ENCODE measurements at places on chromosomes 5 and 9.
A peak's percentile ranks its signal among the peaks of the same experiment; 100 is the strongest.

- no peaks in the 10 kb centered on the region for H3K27me3 ChIP-seq
- no peak overlapping the region for H3K27ac ChIP-seq
- DNase-seq: no peak
Observed at GRCh38 chr5:139167533-139167932, 30.6 kb downstream of the SIL1 start.

DNA sequence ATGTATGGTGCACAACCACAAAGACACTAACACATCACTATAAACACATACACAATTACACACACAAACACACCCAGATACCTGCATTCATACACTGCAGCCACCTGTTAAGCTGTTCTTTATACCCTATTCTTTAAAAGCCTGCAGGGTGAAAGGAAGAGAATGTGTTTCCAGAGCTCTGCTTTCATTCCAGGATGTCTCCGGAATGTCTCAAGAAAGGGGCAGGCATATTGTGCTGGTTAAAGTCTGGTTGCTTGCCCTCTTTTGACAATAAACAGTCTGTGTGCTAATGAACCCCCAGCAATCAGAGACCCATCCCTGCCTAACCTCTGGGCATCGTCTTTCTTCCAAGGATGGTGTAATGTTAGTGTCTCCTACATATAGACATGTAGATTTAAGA lies 181.6 kb downstream of the EPB41L4A start:
- H3K27ac ChIP-seq: no peak overlapping the region
- no peaks in the 10 kb centered on the region for H3K36me3 ChIP-seq
- no peaks in the 10 kb centered on the region for H3K27me3 ChIP-seq
- no peak overlapping the region for H3K4me3 ChIP-seq

- no peak for DNase-seq
- no peak overlapping the region for H3K27ac ChIP-seq
- H3K4me1 ChIP-seq: peaks cover 2% of the 10 kb centered on the region
Observed at GRCh38 chr5:180525399-180525798, 31.2 kb downstream of the CNOT6 start.

DNA sequence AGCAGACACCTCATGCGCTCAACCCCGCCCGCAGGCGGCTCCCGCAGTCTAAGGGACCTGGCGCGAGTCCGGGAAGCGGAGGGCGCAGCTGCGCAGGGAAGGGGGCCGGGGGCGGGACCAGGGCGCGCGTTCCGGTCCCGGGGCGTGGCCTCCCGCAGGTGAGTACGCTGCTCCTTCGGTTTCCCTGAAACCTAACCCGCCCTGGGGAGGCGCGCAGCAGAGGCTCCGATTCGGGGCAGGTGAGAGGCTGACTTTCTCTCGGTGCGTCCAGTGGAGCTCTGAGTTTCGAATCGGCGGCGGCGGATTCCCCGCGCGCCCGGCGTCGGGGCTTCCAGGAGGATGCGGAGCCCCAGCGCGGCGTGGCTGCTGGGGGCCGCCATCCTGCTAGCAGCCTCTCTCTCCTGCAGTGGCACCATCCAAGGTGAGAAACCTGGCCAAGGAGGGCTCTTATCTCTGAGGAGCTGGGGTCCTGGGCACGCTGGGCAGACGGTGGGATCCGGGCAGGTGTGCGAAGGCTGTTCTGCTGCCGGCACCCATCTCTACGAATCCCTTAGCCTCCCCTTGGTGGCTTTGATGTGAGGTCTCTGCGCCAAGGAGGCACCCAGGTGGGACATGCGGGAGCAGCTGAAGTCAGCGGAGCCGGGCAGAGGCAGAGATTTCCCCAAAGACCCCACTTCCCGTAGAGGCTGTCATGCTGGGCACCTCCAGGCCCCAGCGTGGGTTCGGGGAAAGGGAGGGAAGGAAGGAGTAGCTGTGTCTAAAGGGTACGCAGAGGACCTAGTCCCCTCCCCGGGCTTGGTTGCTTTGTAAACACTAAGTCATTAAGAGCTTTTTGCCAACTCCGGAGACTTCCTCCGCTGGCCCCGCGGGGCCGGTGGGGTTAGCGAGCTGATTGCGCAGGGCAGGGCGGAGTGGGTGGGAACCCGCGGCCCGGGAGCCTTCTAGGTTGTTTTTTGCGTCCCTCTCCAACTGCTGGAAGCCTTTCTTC lies at the start of gene F2RL1:
TSS of gene F2RL1 (plus strand) at position 187 of the 988 bp plus-strand sequence. CDS start at position 340, 153 bp downstream.
- peaks cover 16% of the 10 kb centered on the region for H3K27me3 ChIP-seq

DNA sequence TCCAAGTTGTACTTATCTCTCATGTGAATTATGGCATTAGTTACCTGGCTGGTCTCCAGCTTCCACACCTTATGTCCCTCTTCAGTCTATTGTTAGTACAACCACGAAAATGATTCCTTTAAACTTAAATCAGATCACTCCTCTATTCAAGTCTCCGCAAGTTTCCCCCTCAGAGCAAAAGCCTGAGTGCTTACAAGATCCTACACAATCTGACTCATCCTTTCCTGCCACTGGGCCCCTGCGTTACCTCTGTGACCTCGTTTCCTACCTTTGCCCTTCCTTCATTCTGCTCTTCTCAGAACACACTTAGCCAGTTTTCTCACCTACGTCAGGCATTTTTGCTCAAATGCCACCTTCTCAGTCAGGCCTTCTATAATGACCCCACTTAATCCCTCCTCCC lies 45.1 kb upstream of the GLIS3 start:
- DNase-seq: no peak
- H3K27ac ChIP-seq: no peak overlapping the region
- H3K4me3 ChIP-seq: no peak overlapping the region

DNA sequence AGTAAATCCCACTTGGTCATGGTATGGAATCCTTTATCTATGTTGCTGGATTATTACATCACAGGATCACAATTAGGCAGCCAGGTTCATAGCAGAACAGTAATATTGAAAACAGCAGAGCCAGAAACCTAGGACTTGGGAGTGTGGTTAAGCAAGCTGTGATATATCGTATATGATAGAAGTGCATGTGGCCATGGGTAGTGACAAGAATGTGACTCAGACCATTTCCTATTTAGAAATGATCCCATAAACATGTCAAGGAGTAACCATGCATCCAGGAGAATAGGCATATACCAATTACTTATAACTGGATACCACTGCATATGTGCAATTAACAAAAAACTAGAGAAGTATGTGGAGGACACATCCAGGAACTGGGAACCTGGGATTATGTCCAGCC lies 31.2 kb downstream of the AMBP start:
- H3K36me3 ChIP-seq: peaks cover 29% of the 10 kb centered on the region
- H3K27ac ChIP-seq: no peak overlapping the region
- no peak for DNase-seq

DNA sequence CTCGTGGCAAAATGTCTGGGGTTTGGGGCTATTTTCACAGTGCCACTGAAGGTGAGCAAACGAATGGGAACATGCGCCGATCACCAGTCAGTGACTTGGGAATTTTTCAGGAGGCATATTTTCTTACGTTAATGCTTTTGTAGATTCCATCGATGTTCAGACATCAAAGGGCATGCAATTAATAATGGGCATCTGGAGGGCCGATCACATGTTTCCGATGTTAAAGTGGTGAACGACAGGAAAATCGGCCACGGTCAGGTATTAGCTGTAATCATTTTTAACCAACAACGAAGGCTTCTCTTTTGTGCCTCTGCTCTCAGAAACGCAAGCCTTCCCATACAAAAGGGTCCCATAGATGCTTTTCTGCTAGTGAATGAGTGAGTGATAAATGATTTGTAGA lies 155.0 kb upstream of the PITX1 start:
- no peaks in the 10 kb centered on the region for H3K27me3 ChIP-seq
- DNase-seq: no peak
- H3K4me3 ChIP-seq: no peak overlapping the region
- no peaks in the 10 kb centered on the region for H3K36me3 ChIP-seq

- H3K27ac ChIP-seq: no peak overlapping the region
- no peaks in the 10 kb centered on the region for H3K27me3 ChIP-seq
- DNase-seq: no peak
- no peak overlapping the region for H3K4me3 ChIP-seq
- H3K36me3 ChIP-seq: no peaks in the 10 kb centered on the region
- no peaks in the 10 kb centered on the region for H3K4me1 ChIP-seq
Observed at GRCh38 chr5:42366051-42366450, 57.2 kb upstream of the GHR start.

GRCh38 chr5:115194676-115195075 lies 25.0 kb upstream of the TRIM36 start:
- no peaks in the 10 kb centered on the region for H3K36me3 ChIP-seq
- H3K4me1 ChIP-seq: no peaks in the 10 kb centered on the region
- H3K27me3 ChIP-seq: no peaks in the 10 kb centered on the region

GRCh38 chr5:151448038-151448985 lies 909 bp downstream of the SLC36A1 start:
- peak overlapping the region; percentile 84 for H3K4me3 ChIP-seq
- no peak overlapping the region for H3K27ac ChIP-seq
- peak; percentile 31 for DNase-seq
- H3K27me3 ChIP-seq: no peaks in the 10 kb centered on the region
- H3K4me1 ChIP-seq: peaks cover 7% of the 10 kb centered on the region

DNA sequence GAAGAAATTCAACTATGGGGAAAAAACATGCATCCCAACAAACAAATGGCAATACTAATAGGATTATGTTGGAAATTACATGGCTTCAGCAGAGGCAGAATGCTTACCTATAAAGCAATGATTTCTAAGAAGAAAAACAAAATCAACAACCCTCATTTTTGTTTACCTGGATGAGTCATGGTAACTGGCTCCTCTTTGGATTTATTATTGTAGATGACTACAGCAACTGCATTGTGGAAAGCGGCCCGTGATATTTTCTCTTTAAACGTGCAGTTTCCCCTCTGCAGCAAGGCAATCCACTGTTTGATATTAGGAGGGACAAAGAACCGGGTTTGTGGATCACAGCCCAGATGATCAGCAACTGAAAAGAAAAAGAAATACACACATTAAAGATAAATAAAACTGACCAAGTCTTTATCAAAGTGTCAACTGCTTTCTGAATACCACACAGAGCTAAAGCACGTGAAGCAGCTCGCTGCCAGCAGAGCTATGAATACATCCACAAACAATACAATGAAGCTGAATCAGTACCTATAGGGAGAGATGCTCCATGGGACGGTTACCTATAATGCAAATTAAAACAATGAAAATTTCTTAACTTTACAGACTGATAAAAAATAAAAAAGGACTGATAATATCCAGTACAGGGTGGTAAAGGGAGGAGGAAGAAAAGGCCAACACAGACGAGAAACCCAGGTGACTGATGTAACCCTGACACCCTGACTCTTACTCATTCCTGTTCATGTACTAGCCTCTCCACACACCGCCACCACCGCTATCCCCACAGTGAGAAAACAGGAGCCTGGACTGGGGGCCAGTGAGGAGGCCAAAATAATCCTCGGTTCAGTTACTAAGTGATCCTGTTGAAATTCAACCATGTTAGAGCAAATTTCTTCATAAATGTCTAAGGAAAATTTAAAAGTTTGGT lies 31.0 kb downstream of the RNF130 start:
- no peaks in the 10 kb centered on the region for H3K27me3 ChIP-seq
- no peaks in the 10 kb centered on the region for H3K4me1 ChIP-seq
- no peak overlapping the region for H3K27ac ChIP-seq

DNA sequence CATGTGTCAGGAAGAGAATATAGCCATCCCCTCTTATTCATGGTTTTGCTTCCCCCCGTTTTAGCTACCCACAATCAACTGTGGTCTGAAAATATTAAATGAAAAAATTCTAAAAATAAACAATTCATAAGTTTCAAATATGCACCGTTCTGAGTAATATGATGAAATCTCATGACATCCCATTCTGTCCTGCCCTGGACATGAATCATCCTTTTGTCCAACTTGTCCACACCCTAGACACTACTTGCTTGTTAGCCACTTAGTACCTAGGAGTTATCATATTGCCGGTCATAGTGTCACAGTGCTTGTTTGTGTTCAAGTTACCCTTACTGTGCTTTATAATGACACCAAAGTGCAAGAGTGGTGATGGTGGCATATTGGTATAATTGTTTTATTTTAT lies 113.5 kb downstream of the CAAP1 start:
- DNase-seq: no peak
- H3K36me3 ChIP-seq: no peaks in the 10 kb centered on the region
- H3K4me1 ChIP-seq: no peaks in the 10 kb centered on the region
- no peak overlapping the region for H3K27ac ChIP-seq
- H3K4me3 ChIP-seq: no peak overlapping the region
- no peaks in the 10 kb centered on the region for H3K27me3 ChIP-seq

- DNase-seq: no peak
- no peaks in the 10 kb centered on the region for H3K27me3 ChIP-seq
- no peak overlapping the region for H3K4me3 ChIP-seq
- H3K27ac ChIP-seq: no peak overlapping the region
- no peaks in the 10 kb centered on the region for H3K4me1 ChIP-seq
Observed at GRCh38 chr5:22596404-22596970, 256.7 kb downstream of the CDH12 start.

- peaks cover 4% of the 10 kb centered on the region for H3K4me1 ChIP-seq
- DNase-seq: peak; percentile 18
- no peaks in the 10 kb centered on the region for H3K27me3 ChIP-seq
- H3K36me3 ChIP-seq: no peaks in the 10 kb centered on the region
Observed at GRCh38 chr9:71001780-71002386, 119.5 kb downstream of the TRPM3 start.

DNA sequence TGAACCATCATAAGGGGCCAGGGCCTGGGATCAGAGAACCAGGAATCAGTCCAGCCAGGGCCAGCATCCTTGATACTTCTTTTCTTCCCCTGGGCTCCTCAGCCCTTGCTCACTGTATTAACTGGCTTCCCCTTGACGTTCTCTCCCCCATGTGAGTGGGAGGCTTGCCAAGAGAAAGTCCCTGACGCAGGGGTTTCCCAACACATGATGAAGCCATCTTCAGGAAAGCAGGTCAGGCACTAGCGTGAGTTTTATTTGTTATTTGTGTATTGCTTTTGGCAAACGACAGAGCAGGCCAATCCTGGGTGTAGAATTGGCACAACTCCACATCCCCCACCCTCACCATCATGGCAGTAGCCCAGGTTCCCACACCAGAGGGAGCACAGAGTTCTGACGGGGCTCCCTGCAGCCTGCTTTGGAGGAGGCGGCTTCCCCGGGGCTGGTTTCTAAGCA lies 165.5 kb upstream of the NFIL3 start:
- no peaks in the 10 kb centered on the region for H3K27me3 ChIP-seq
- H3K36me3 ChIP-seq: no peaks in the 10 kb centered on the region
- no peak overlapping the region for H3K4me3 ChIP-seq

DNA sequence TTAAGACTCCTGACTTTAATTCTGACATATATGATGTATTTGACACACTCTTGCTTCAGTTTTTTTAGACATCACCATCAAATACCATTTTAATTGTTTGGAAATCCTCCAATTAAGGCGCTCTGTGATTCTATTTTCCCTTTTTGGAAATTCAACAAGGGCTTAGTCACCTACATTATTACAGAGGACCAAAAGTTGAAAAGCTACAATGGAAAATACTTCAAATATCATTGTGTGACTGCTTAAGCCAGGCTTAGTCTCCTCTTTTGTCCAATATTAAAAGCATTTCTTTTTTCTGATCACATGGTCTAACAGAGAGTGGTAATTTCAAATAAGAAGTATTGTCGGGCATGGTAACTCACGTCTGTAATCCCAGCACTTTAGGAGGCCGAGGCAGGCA lies 160.3 kb downstream of the CEMIP2 start:
- H3K27me3 ChIP-seq: no peaks in the 10 kb centered on the region
- no peak overlapping the region for H3K4me3 ChIP-seq
- DNase-seq: no peak
- H3K4me1 ChIP-seq: peaks cover 2% of the 10 kb centered on the region
- no peak overlapping the region for H3K27ac ChIP-seq
- no peaks in the 10 kb centered on the region for H3K36me3 ChIP-seq

Measured in neuronal stem cell (in vitro differentiated cells).